ENCODE measurements at places on chromosomes 6 and 20.

- no peak for DNase-seq
Measured at GRCh38 chr20:63484651-63485403, 12.4 kb upstream of the KCNQ2 start.

DNA sequence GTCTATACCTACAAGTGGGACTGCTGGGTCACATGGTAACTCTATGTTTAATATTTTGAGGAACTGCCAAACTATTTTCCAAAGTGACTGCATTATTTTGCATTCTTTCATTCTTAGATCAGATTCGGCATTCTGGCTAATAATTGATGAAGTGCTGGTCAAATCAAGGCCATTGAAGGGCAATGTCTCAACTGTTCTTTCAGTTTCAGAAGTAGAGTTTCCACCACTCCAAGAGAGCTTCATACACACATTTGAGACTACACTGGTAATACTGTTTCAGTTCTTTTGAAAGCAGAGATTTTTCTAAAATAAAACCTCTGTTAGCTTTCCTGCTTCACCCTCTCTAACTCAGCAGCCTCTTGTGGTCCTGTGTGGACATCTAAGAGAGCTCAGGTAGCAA, 154.5 kb downstream of the CFAP61 start:
- DNase-seq = no peak

- DNase-seq = peak; percentile 61
Measured at GRCh38 chr6:73739096-73739495, 43.1 kb downstream of the CD109 start.

DNA sequence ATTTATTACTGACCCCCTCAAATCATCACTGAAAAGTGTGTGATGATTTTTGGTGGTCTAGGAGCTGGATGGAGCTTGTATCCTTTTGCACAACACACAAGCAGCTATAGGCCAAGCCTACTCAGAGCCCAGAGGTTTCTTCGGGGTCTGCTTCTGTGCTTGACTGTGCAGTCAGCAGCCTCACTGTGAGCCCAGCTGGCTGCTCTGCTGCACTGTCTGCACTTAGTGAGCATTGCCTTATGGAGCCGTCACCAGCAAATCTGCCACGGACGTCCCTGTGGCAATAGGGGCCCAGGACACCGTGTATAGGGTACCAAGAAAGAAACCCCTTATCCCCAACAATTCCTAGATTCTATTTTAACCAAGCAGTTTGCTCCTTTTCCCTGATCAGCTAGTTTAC, 38.6 kb upstream of the GMPR start:
- DNase-seq = peak; percentile 11

DNA sequence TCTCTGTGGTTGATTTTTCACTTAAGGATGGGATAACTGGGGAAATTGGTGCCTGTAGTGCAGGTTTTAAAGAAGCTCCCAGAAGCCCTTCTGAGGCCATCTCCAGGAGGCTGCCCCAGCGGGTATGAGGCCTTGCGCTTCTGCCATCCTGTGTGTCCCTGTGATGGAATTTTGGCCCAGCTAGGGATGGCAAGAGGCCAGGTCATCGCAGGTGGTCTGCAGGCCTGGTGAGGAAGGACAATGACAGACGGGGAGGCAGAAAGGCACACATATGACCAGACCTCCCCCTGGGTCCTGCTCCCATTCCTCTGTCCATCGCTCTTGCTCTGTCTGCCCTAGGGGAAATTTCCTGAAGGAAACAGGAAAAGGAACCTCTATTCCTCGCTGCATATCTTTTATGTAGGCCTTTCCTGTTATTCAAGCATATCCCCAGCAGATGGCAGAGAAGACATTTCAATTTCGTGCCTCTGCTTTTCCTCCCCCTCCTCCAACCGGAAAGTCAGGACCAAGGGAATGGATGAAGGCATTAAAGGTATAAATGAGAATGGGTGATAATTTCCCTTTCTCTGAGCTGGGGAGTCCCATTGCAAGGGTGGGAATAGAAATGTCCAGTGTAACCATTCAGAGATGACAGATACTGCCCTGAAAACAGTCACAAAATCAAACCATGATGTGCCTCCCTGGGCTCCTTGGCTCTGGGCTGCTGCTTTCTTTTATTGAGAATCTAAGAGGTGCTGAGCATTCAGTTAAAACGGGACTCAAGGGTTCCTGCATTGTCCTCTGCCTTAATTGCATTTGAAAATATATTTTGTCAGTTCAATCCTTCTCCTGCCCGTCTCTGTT, 17.6 kb upstream of the HLA-F start:
- peak; percentile 5 for DNase-seq

All from NCI-H1694 treated with DMSO at 0.1 percent for 48 hours (cell line).